NCI-H2107 (cell line): ENCODE measurements at places on chromosomes 2 and 18.

- no peak for DNase-seq
Observed at GRCh38 chr18:79760348-79760747, 37.4 kb upstream of the KCNG2 start.

DNA sequence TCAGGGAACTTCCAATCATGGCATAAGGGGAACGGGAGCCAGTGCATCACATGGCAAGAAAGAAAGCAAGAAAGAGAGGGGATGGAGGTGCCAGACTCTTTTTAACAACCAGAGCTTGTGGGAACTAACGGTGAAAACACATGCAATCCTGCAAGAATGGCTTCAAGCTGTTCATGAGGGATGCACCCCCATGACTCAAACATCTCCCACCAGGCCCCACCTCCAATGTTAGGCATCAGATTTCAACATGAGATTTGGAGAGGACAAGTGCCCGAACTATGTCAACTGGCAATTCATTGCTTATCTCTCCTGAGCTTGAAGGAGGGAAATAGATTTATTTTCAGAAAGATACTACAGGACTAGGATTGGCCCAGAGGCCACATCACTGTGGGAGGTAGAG lies 270.0 kb downstream of the SLC4A3 start:
- no peak for DNase-seq

- no peak for DNase-seq
Observed at GRCh38 chr2:226115832-226116200, 683.8 kb downstream of the IRS1 start.

GRCh38 chr2:27966466-27966865 lies 75.9 kb downstream of the BABAM2 start:
- no peak for DNase-seq

GRCh38 chr2:129705085-129705484 lies 274.4 kb upstream of the RAB6C start:
- DNase-seq = no peak

DNA sequence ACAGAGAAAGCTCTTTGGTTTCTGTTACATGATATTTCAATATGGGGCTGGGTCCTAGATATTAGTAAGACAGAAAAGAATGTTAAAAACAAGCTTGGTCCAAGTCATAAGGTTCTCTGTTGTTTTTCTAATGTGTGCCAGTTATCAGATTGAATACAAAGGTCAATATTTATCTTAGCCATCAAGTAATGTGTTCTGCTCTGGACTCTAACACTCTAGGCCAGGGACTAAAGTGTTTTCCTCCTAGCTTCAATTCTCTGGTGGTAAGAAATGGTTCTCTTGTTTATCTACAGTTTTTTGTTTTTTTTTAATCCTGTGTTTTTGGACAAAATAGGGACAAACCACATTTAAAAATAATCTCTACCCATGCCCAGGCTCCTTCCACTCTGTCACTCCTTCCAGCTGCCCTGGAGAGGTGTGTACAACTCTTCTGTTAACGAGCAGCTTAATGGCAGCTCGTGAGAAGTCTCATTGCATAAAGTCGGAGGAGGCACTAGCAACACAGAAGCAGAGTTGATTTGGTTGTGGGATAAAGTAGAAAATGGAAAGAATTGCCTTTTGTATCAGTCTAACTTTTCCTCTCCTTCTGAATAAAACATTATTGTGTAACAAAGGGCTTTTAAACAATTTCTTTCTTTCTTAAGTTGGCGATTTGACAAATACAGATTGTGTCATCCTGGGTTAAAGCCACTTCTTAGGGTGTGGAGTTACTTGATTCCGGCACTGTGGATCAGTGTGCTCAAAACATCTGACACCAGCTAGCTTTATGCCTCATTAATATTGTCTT lies 8.0 kb upstream of the SESTD1 start:
- DNase-seq = no peak

GRCh38 chr18:49344096-49344495 lies 116.3 kb downstream of the DYM start:
- no peak for DNase-seq

DNA sequence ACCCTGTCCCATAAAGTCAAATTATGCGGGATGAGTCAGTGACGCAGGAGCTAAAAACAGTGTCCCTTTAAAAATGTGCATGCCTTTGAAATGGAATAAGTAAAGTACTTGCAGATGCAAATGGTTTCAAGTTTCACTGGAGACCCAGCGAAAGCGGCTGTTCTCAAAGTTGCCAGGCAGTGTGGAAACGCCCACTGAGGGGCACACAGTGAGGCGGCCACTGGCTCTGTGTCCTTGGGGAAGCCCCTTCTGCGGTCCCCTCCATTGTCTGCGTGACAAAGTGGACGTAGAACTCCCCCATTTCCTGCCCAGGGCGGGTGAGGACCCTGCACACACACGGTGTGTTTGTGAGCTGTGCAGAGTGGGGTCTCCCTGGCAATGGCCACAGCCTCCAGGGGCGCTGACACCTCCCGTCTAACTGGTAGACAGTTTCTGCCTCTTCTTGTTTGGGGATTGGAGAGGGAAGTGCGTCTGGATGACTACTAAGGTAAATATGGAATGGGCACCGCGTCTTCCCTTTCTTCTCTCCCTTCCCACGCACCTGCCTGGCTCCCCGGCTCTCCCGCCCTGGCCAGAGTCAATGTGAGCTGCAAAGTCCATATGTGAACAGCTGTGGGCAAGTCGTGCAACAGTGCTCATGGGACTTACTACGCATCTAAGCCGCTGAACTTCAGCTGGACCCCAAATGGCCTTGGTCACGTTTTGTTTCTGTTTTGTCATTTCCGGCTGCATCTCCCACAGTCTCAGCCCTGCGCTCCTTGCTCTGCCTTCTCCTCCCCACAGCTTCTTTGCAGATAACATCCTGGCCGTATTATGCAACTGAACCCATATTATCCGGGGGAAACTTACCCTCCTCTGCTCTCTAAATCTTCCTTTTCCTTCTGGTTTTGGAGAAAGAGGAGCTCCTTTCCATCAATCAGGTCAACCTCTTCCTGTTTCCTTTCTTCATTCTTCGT lies 33.7 kb upstream of the ZNF516 start:
- peak; percentile 31 for DNase-seq
